Stimulated activated CD4-positive, alpha-beta T cell treated with anti-CD3 and anti-CD28 coated beads, Interleukin-12 subunit alpha, Interleukin-12 subunit beta, amount 100 ng/mL, for 48 hours (primary cell): ENCODE measurements at places on chromosomes 4 and X.

DNA sequence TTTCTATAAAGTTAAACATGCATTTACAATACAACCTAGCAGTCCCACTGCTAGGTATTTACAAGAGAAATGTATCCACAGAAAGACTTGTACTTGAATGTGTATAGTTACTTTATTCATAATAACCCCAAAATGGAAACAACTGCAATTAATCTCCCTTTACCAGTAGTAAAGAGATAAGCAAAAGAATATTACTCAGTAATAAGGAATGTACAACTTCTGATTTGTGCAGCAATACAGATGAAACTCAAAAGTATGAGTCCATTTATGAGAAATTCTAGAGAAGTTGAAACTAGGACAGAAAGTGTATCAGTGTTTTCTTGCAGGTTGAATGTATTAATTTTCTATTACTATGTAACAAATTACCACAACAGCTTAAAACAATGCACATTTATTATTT is 15.2 kb downstream of the USP53 start:
- DNase-seq, result no peak

- DNase-seq, result no peak
These were observed 11.6 kb downstream of the SASH3 start for GRCh38 chrX:129791336-129791735.

DNA sequence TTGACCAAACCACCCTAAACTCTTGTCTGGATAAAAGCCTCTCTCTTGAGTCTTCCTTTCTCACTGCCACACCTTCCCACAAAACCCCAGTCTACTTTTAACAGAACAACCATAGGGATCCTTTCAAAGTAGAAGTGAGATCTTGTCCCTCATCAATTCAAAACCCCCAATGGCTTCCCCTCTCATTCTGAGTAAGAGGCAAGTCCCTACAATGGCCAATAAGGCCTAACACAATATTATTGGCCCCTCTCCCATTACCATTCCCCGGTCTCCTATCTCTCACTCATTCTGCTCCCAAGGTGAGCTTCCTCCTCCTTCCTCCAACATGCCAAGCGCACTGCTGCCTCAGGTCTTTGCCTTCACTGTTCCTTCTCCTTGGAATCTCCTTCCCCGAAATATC is 57.1 kb downstream of the REELD1 start:
- no peak for DNase-seq

DNA sequence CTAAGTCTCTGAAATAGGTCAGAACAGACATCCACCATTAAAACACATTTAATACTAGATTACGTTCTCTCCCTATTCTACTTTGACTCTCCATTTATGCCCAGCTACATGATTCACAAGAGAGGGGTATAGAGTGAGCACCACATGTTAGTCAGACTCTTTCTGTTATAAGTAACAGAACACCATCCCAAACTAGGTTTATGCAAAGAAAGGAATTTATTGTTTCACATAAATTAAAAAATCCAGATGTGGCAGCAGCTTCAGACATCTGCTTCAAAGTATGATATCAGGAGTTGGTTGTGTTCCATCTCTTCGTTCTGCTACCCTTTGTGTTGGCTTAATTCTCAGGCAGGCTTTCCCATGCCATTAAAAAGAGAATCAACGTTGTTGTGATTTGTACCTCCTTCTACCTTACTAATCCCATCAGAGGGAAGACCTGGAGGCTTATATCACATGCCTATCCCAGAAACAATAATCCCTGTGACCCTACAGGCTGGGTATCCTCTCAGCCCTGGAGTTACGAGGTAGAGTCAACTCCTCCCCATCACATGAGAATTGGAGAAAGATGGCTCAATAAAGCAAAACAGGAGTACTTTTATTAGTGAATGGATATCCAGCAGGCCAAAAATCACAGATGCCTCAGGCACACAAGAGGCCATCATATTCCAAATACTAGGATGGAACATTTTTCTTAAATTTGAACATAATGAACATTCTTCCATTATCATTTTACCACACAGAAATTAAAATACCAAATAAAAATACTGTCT is 163.2 kb downstream of the SLC7A11 start:
- DNase-seq, result no peak

DNA sequence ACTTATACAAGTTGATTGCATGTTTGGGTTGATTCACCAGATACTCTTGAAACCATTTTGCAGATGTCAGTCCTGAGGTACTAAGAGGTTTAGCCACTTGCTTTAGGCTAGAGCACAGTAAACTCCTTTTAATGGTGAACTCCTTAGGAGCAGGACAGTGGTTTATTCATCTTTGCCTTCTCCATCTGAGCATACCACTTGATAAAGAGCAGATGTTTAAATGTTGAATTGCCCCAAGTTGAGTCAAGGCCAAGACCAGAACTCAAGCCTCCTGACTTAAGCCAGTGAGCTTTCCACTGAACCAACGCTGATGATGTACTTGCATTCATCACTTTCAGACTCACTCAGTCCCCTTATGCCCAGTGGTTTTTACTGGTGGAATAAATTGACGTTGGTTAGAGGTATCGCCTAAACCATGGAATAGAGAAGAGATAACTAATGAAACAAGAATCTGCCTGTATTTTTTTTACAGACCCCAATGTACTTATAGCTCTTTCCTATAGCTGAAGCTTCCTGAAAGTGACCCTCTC is 7.5 kb downstream of the DAPP1 start:
- DNase-seq, result no peak

GRCh38 chr4:169272265-169272886 is 1.6 kb upstream of the SH3RF1 start:
- no peak for DNase-seq

GRCh38 chr4:173362666-173363065 is 8.1 kb upstream of the SAP30 start:
- no peak for DNase-seq

GRCh38 chr4:184329659-184330400 is 112.2 kb upstream of the ENPP6 start:
- no peak for DNase-seq

- no peak for DNase-seq
These were observed 15.3 kb upstream of the BEND4 start for GRCh38 chr4:42167709-42168108.

DNA sequence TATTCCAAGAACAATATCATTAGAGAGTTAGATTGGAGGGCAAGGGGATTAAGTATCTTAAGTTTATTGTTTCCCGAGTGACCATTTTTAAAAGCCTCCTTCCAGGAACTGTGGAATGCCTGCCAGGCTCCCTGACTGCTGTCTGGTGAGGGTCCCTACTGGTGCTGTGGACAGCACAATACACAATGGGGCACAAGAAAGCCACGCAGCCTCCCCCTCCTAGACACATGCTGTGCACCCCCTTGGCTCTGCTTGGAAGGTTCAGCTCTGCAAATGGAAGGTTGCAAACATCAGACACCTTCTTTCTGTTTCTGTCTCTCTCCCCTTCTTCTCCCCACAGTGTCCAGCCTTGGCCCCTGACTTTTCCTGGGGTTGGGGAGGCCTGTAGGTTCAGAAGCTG is 153.2 kb downstream of the SHROOM3 start:
- no peak for DNase-seq

- no peak for DNase-seq
These were observed 66.4 kb downstream of the AMMECR1 start for GRCh38 chrX:110251526-110251925.

- no peak for DNase-seq
These were observed 142.1 kb upstream of the USP9X start for GRCh38 chrX:40943093-40943641.

- no peak for DNase-seq
These were observed 91.6 kb upstream of the STX18 start for GRCh38 chr4:4633431-4633830.

- no peak for DNase-seq
These were observed 333.3 kb downstream of the PDGFC start for GRCh38 chr4:156638334-156638733.

DNA sequence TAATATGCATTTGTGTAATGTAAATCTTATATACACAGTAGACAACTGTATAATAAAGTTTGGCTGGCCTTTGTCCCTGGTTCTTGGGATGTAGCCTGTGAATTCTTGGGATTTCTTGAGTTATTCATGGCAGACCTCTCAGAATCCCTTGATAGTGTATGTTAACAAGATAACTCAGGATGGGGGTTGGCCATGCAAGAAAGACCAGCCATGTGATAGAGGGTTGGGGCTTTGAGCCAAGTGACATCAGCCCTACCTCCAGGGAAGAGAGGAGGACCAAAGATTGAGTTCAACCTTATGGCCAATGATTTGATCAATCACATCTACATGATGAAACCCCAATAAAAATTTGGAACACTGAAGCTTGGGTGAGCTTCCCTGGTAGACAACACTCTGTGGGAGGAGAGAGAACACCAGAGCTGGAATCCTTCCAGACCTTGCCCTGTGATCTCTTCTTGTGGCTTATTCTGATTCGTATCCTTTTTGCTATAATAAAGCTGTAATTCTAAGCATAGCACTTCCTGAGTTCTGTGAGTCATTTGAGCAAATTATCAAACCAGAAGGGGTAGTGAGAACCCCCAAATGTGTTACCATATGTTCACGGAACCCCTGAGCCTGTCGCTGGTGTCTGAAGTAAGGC is 11.3 kb downstream of the SLC2A9 start:
- no peak for DNase-seq

- no peak for DNase-seq
These were observed 4.8 kb downstream of the SOWAHD start for GRCh38 chrX:119763181-119763580.

- no peak for DNase-seq
These were observed 99.2 kb downstream of the DRD5 start for GRCh38 chr4:9880406-9881197.

GRCh38 chr4:176792326-176793059 is at the start of gene VEGFC:
VEGFC (minus strand) TSS chr4:176792922; CDS start chr4:176792311, 611 bp downstream.
- DNase-seq, result peak; percentile 7

- no peak for DNase-seq
These were observed 584.4 kb upstream of the AADAT start for GRCh38 chr4:170674176-170674575.

DNA sequence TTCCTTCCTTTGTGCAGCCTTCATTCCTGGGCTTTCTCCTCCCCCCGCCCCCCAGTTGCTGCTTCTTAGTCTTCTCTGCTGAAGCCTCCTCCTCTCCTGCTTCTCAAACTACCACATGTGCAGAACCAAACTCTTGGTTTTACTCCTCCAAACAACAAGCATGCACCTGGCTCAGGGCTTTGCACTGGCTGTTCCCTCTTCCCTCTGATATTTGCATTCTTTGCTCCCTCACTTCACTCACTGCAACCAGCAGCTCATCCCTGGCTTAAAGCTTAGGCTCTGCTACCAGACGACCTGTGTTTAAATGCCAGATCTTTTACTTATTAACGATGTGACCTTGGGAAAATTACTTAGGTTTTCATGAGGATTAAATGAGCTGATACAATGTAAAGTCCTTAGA is 51.4 kb downstream of the MED28 start:
- DNase-seq, result no peak

DNA sequence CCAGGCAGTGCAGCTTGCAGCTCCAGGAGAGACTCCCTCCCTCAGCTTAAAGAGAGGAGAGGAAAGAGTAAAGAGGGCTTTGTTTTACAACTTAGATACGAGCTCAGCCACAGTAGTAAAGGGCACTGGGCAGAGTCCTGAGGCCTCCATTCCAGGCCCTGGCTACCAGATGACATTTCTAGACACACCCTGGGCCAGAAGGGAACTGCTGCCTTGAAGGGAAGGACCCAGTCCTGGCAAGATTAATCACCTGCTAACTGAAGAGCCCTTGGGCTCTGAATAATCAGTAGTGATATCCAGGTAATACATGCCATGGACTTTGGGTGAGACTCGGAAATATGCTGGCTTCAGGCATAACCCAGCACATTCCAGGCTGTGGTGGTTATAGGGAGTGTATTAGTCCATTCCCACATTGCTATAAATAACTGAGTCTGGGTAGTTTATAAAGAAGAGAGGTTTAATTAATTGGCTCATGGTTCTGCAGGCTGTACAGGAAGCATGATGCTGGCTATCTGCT is 15.3 kb upstream of the SLC16A2 start:
- DNase-seq, result no peak

DNA sequence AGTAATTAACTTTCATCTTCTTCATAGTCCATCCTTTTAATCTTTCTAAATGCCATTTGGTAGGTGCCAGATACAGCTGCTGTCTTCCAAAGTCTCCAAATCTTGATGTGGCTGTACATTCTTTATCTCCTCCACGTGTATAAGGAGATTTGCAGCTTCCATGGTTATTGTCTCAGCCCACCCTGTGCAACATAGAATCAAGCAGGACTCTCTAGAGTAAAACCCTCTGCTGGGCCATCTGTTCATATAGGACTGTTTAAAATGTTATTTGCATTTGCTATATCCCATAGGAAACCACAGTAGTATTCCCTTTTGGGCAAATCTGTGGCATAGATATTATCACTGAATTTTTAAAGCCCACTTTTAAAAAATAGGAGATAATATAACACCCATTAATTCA is 527.2 kb upstream of the EPHA5 start:
- DNase-seq, result no peak

DNA sequence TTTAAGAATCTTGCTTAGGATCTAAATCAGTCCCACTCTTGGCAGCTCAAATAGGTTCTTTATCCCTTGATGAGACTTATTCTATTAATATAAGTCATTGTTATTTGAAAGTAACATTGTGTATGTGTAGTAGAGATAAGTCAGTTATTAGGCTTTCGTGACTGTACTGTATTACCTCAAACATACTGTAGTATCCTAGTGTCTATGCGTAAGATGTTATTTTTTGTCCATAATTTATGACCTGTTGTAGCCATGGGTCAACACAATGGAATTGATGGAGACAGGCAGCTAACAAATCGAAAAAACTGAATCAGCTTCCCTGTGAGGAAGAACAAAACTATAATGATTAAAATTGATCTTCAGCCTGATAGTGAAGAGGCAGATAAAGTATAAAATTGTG is 41.8 kb downstream of the CLCN3 start:
- DNase-seq, result no peak

GRCh38 chr4:7361280-7361895 is 73.3 kb downstream of the PSAPL1 start:
- DNase-seq, result no peak

- DNase-seq, result no peak
These were observed 11.3 kb downstream of the EIF1AX start for GRCh38 chrX:20130357-20130756.

DNA sequence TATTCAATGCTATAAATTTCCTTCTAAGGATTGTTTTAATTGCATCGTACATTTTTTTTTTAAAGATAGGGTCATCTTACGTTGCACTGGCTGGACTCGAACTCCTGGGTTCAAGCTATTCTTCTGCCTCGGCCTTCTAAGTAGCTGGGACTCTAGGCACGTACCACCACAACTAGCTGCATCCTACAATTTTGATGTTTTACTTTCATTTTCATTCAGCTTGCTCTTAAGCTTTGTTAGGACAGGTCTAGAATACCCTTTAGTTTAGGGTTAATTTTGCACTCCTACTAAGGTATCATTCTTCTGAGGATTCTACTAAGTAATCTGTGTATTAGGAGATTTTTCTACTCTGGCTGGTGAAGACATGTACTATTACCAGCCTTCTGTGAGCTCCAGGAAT is 50.2 kb upstream of the C1GALT1C1 start:
- DNase-seq, result no peak

DNA sequence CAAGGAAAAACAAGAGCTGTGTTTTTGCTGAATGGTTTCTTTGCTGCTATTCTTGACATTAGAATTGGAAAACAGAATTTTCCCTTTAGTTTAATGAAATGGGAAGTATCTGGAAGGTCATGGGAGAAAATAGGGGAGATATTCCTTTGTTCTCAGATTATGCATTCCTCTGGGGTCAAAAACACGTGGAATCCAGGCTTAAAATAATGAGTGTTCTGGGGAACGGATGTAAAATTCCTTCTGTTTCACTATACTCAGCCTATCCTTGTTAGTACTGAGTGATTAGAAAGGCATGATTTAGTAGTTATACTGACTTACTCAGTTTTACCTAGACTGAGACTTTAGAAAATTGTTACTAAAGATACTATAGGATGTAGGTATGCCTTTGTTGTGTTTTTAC is 107.3 kb downstream of the ARHGAP10 start:
- no peak for DNase-seq
